ENCODE measurements at places on chromosomes 1 and 21. TPM values are rescaled to one million over a fixed set of nuclear protein-coding genes. Genes with fewer than 3 reads are reported as not detected.

DNA sequence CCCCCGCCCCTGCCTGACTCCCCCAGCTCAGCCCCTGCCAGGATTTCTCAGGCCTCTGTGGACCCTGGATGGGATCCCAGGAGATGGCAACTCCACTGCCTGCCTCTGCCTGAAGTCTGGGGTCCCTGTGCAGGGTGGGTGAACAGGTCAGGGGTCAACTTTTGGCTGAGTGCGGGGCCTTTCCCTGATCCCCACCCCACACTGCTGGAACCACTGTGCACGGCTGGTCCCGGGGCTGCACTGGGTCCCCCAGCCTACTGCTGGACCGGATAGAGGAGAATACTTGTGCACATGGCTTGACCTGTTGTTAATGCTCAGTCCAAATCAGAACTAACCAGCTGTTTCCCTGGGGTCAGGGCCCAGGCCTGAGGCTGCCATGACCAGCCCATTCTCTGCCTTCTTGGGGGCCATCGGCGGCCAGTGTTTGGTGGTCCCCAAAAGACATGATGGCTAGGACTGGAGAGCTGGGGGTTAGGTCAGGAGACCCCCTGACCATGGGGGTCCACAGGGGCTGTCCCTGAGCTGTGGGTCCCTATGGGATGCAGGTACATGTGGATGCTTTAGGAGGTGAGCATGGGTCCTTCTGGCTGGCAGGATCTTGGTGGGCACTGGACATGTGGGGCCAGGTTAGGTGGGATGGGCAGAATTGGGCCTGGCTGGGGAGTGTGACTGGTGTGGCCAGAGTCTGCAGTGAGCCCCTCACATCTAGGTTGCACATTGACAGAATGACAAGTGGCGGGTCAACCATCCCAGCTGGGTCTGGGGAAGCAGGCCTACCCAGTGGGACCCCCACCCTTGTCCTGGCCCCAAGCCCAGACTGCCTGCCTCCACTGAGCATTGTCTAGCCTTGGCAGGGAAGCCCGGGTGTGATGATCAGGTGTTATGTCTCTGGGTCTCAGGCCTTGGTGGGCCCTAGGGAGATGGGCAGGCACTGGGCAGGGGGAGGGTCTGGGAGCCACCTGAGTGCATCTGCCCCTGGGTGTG lies 19.0 kb upstream of the ZNF678 start:
- no peak for DNase-seq

DNA sequence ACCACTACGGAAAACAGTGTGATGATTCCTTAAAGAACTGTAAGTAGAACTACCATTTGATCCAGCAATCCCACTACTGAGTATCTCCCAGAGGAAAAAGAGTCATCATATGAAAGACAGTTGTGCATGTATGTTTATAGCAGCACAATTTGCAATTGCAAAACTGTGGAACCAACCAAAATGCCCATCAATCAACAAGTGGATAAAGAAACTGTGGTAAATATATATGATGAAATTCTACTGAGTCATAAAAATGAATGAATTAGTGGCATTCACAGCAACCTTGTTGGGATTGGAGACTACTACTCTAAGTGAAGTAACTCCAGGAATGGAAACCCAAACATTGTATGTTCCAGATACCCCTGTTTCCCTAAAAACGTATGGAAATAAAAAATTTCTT lies 337.0 kb upstream of the PTBP2 start:
- DNase-seq: no peak

- no peak for DNase-seq
Measured at GRCh38 chr1:35717911-35718476, 690 bp downstream of the C1orf216 start.

DNA sequence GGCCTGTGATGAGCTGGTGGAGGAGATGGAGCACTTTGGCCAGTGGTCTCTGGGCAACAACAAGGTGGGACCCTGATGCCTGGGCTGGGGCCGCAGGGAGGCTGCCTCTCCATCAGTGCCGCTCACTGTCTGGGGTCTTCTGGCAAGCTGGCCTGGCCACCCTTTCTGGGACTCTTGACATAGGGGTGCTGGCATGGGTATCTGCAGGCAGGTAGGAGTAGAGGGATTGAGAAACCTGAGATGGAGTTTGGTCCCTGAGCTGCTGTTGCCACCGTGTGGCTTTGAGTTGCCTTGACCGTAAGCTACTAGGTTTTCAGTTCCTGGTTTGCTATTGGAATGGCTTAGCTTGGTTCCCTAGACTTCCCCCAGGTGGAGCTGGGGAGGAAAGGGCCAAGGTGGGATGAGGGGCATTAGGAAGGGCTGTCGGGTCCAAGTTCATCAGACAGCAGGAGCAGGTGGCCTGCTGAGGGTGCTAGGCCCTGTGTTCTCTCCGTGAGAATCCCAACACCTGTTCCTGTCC lies 13.2 kb upstream of the MFN2 start:
- DNase-seq: no peak

The DCST1 gene
- total RNA-seq: not detected

- peak; percentile 60 for DNase-seq
Measured at GRCh38 chr1:15703562-15703961, 19.4 kb downstream of the PLEKHM2 start.

- no peak for DNase-seq
Measured at GRCh38 chr1:115317101-115318012, 20.7 kb downstream of the NGF start.

Measured in tibial nerve (tissue), 4 donors.